ENCODE measurements at places on chromosomes 7 and 10. TPM values are rescaled to one million over a fixed set of nuclear protein-coding genes. Genes with fewer than 3 reads are reported as not detected.

GRCh38 chr10:1202343-1202742, 146.2 kb downstream of the WDR37 start:
- H3K4me3 ChIP-seq: no peak overlapping the region
- no peaks in the 10 kb centered on the region for H3K27me3 ChIP-seq
- no peaks in the 10 kb centered on the region for H3K4me1 ChIP-seq
- no peak overlapping the region for H3K27ac ChIP-seq

DNA sequence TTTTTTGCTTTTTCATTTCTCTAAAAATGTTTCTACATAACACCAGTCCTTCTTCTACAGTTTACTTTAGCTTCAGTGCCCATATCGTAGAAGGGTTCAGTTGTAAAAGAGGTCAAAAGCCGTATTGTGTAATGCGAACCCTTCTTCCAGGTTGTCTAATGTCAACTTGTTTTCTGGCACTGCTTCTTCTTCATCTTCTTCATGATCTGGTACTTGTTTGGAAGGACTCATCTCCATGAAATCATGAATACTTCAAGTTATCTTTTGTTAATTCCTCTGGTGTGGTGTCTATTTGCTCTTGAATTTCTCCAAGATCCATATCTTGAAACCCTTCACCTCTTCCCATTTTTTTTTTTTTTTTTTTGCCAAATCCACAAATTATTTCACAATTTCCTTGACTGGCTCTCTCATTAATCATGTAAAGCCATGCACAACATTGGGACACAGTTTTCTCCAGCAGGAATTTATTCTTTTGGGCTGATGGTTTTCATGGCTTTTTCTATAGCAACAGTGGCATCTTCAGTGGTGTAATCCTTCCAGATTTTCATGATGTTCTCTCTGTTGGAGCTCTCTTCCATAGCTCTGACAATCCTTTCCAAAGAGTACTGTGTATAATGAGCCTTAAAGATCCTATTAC, 85.1 kb downstream of the CPED1 start:
- H3K4me1 ChIP-seq: no peaks in the 10 kb centered on the region
- no peak overlapping the region for H3K27ac ChIP-seq
- no peak overlapping the region for H3K4me3 ChIP-seq
- no peaks in the 10 kb centered on the region for H3K36me3 ChIP-seq

- H3K36me3 ChIP-seq: no peaks in the 10 kb centered on the region
- no peaks in the 10 kb centered on the region for H3K4me1 ChIP-seq
- H3K4me3 ChIP-seq: no peak overlapping the region
- no peak overlapping the region for H3K27ac ChIP-seq
These were observed 153.0 kb upstream of the FGFR2 start for GRCh38 chr10:121751191-121751760.

DNA sequence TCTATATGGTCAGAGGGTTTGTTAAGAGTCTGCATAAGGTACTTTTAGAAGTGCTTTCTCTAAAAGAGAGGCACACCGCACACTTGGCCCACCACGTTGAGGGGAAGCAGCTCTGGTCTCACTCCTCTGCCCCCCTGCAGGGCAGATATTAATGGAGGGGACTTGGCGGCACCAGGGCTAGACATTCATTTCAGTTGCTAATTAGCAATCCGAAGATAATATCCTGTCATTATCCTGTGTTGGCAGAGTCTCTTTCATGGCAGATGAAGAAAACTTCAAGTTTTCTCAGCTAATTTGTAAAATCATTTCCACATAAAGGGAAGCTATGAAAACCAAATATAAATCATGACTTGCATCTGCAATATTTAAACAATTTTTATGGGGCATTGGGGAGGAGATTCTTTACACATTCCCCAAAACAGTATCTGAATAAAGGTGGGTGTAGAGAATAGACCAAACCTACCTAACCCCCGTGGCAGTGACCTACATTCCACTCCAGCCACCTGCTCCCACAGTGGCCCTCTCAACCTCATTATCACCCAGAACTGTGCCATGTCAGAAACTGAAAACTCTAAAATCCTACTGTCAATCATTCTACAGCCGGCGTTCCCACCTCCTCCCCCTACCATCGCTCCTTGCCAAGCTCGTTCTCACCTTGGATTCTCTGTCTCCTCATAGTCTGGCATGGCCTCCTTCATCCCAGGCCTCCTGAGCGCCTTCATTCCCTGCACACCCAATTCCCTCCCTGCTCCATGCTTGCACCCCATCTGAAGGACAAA, 54.1 kb upstream of the STK17A start:
- H3K27me3 ChIP-seq: no peaks in the 10 kb centered on the region
- H3K27ac ChIP-seq: no peak overlapping the region
- DNase-seq: no peak
- H3K4me3 ChIP-seq: no peak overlapping the region

- DNase-seq: no peak
- no peak overlapping the region for H3K27ac ChIP-seq
- no peaks in the 10 kb centered on the region for H3K36me3 ChIP-seq
- no peaks in the 10 kb centered on the region for H3K27me3 ChIP-seq
- no peak overlapping the region for H3K4me3 ChIP-seq
These were observed 136.6 kb upstream of the SHH start for GRCh38 chr7:155948845-155949244.

DNA sequence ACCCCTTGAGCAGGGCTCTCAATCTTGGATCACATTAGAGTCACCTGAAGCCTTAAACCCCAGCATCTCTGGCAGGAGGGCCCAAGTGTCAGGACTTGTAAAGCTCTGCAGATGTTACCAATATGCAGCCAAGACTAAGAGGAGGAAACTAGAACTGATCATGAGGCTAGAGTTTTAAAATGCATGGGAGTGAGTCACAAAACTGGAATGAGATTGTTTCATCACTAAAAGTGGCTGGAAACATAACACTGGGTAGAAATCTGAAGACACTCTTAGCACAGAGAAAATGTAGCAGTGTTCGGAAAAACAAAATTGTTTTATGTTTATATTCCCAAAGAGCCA, 63.3 kb upstream of the GHITM start:
- no peaks in the 10 kb centered on the region for H3K27me3 ChIP-seq
- H3K4me1 ChIP-seq: no peaks in the 10 kb centered on the region
- no peak overlapping the region for H3K4me3 ChIP-seq
- DNase-seq: no peak

GRCh38 chr10:83983578-83984255, 155.6 kb upstream of the GHITM start:
- no peaks in the 10 kb centered on the region for H3K36me3 ChIP-seq
- no peak for DNase-seq
- H3K4me1 ChIP-seq: no peaks in the 10 kb centered on the region
- H3K27ac ChIP-seq: no peak overlapping the region
- no peaks in the 10 kb centered on the region for H3K27me3 ChIP-seq
- no peak overlapping the region for H3K4me3 ChIP-seq

Gene SPRN
- 2.7 TPM for polyA plus RNA-seq

Gene ANKRD1
- 2.1 TPM for polyA plus RNA-seq

Data from testis (tissue), 5 donors.